ENCODE measurements at places on chromosomes 3 and 15. TPM values are rescaled to one million over a fixed set of nuclear protein-coding genes. Genes with fewer than 3 reads are reported as not detected.

DNA sequence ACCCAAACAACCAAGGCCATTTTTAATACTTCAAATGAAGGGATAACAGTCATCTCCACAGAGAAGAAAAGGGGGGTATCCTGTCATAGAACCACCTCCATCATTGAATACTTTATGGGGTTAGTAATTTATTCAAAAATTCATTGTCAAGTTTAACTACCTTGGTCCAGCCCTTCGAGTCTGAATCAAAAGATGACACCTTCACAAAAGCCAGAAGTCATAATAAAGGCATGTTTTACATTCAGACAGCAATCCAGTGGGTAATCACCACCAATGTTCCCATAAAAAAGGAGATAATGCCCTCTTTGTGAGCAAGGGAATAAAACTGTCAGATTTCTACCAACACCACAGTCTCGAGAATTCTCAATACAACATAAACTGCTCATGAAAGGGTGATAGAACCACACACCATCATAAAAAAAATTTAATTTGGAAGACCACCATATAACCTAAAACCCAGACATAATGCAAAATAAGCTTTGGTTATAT, 145.6 kb upstream of the ZBTB20 start:
- DNase-seq, result no peak
- no peaks in the 10 kb centered on the region for H3K4me1 ChIP-seq
- no peaks in the 10 kb centered on the region for H3K27me3 ChIP-seq
- H3K27ac ChIP-seq, result no peak overlapping the region

GRCh38 chr3:132871956-132872355, 149.7 kb upstream of the NPHP3 start:
- DNase-seq, result no peak
- no peak overlapping the region for H3K27ac ChIP-seq
- no peaks in the 10 kb centered on the region for H3K36me3 ChIP-seq
- no peaks in the 10 kb centered on the region for H3K27me3 ChIP-seq
- H3K4me3 ChIP-seq, result no peak overlapping the region

DNA sequence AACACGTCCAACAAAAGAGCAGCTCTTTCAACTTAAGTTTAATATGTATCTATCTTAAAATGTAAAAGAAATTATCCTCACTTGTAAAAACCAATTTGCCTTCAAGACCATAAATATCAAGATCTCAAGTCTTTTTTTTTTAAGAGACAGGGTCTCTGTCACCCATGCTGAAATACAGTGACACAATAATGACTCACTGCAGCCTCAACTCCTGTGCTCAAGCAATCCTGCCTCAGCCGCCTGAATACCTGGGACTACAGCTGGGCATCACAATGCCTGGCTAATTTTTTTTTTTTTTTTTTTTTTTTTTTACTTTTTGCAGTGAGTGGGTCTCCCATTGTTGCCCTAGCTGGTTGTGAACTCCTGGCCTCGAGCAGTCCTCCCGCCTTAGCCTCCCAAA, 26.0 kb downstream of the ACAP2 start:
- no peak overlapping the region for H3K4me3 ChIP-seq
- no peaks in the 10 kb centered on the region for H3K27me3 ChIP-seq
- no peak for DNase-seq
- no peaks in the 10 kb centered on the region for H3K36me3 ChIP-seq
- peaks cover 2% of the 10 kb centered on the region for H3K4me1 ChIP-seq

GRCh38 chr15:98903377-98904018, 104.1 kb downstream of the PGPEP1L start:
- H3K36me3 ChIP-seq, result peaks cover 25% of the 10 kb centered on the region
- H3K27ac ChIP-seq, result peak overlapping the region; percentile 67
- no peaks in the 10 kb centered on the region for H3K27me3 ChIP-seq
- no peak for DNase-seq

Gene ZNF619
- 2.8 TPM for total RNA-seq

All from thymus (tissue), 14 donors.